Ecto neural progenitor cell (in vitro differentiated cells): ENCODE measurements at places on chromosomes 13 and 19.
A peak's percentile ranks its signal among the peaks of the same experiment; 100 is the strongest.

- DNase-seq = no peak
Measured at GRCh38 chr13:35818633-35819067, 312.5 kb downstream of the DCLK1 start.

- peak; percentile 82 for DNase-seq
Measured at GRCh38 chr13:107867701-107868661, 347.4 kb downstream of the LIG4 start.

DNA sequence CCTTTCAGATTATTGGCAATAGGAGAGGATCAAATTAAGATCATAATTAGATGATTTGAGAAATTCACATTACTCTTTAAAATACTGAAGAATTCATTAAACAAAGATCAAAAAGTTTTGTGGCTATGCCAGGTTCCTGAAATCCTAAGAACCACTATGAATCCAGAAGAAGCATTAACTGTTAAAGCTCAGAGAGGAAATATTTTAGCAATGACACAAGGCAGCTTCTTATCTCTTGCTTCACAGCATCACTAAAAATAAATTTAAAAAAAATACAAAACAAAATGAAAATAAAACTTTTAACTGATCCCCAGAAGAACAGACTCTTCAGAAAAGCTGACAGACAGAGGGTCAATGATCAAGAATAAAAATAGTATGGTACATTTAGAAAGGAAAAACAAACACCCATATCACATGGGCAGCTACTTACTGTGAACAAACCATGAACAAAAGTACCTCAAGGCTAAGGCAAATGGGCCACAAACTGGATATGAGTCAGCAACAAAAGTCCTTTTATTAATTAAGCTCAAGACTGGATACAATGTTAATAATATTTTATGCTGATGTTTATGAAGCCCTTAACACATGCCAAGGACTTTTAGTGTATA lies 19.6 kb downstream of the RNF6 start:
- no peak for DNase-seq

GRCh38 chr19:36819130-36819630 lies 19.0 kb downstream of the ZNF790 start:
- DNase-seq = no peak

- peak; percentile 94 for DNase-seq
Measured at GRCh38 chr19:8208922-8209461, at the start of gene CERS4. TSS of gene CERS4 (plus strand) at chr19:8209370. CDS start at chr19:8251077, 41,707 bp downstream.

- DNase-seq = no peak
Measured at GRCh38 chr13:59734393-59734792, 429.3 kb downstream of the DIAPH3 start.

DNA sequence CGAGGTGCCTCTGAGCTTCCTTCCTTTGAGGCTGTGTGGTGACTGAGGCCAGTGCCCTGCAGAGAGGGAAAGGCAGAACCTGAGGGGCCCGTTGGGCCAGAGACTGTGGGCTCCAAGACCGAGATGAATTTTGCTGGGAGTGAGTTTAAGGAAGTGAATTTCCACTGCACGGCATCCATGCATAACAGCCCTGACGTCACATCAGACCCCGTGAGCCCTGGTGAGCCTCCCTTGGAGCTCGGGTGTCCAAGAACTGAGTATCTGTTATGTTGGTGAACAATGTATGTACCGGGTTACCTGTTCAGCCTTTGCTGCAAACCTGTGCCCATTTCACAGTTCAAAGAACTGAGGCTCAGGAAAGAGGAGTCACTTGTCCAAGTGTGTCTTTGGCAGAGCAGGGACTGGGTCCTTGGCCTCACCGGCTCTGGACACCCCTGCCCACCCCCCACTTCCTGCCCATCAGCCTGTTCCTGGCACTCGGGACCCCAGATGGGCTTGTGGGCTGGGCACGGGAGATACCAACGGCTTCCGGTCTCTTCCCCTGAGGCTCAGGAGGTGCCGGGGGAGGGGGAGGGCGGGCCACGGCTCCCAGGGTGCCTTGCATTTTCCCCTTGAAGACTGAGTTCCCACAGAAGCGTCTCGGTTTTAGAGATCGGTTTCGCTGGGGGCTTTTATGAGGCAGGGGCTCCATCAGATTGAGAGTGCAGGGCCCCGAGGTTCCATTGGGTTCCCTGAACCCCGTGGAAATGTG lies 33.7 kb downstream of the NFILZ start:
- DNase-seq = no peak

GRCh38 chr19:4064496-4065260 lies 2.0 kb downstream of the ZBTB7A start:
- peak; percentile 67 for DNase-seq

DNA sequence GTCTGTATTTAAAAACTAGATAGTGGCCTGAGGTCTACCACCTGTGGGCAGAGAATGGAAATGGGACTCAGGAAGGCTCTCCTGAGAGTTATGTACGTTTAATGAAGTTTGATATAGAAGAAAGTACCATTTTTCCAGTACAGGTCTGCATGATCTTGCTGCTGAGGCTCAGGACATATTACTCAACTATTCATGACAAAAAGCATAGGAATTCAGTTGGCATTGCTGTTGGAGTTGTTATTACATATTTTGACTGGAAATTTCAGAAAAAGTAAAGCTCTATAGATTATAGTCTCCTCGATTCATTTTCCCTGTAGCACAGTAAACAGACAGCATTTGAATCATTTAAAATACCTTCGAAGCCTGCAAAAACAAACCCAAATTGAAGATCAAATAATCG lies 469.8 kb downstream of the DCT start:
- no peak for DNase-seq

DNA sequence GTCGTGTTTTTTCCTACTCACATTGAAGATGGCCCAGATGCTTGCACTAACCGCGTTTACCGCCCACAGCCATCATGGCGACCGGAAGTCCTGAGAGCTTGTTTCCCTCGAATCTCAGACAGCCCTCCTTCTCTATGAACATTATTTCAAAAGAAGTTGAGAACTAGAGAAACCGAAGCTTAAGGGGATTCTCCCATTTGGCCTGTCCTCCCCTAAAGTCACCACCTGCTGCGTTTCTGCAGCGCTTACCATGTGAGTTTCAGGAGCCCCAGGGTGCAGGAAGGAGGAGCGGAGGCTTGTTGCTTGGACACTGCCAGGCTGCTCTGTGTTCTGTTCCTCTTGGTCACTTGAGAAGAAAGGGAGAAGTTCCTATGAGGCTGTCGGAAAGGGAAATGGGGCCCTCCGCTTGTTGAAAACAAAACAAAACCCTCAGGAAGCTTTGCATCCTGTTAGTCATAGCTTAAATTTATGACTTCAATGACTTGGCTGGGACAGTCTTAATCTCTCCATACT lies 6.2 kb downstream of the CARD8 start:
- DNase-seq = no peak

DNA sequence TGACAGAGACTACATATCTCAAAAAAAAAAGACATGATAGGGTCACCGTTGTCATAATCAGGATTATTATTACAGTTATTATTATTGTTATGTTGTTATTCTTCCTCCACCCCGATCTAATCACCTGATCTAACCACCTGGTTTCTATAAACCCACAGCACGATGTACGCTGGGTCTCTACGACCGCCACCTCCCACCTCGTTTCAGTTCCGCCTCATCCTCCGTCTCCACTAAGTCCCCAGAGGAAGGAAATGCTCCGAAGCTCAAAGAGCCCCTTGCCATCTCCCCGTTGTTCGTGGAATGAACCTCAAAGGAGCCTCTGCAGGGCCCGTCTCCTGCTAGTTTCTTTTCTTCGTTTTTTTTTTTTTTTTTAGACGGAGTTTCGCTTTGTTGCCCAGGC lies 15.9 kb upstream of the MEIS3 start:
- no peak for DNase-seq

- DNase-seq = no peak
Measured at GRCh38 chr13:50085063-50085462, 69.8 kb downstream of the KCNRG start.

DNA sequence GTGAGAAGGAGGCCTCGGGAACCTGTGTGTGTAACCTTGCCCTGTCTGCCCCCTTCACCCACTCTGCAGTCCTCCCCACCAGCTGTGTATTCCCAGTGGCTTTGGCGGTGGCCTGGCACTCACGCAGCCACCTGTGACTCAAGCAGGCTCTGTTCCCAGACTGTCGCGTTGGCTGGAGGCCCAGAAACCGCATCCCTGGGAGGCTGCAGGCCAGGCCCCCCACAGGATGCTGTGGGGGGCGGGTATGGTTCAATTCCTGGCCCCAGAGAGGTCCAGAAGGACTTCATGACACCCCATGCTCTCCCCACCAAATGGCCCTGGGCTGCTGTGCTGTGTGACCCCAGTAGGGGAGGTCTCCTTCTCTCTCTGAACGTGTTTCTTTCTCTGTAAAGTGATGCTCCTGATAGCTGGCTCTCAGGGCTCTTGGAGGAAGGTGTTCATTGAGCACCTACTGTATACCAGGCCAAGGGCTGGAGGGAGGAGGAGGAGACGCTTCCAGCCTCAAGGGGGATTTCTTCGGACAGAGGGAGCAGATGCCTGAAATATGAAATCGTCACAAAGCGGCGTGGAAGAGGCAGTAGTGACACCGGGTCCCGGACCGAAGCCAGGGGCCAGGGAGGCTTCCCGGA lies 1.9 kb upstream of the LINGO3 start:
- no peak for DNase-seq

GRCh38 chr13:60412909-60413616 lies 16.0 kb downstream of the TDRD3 start:
- no peak for DNase-seq

GRCh38 chr13:31043957-31044356 lies 111.5 kb downstream of the TEX26 start:
- DNase-seq = no peak

GRCh38 chr19:47247308-47247990 lies 8.9 kb upstream of the CCDC9 start:
- peak; percentile 81 for DNase-seq

- DNase-seq = no peak
Measured at GRCh38 chr13:23621316-23621645, 51.1 kb downstream of the TNFRSF19 start.

GRCh38 chr19:10761443-10762250 lies 43.8 kb downstream of the DNM2 start:
- no peak for DNase-seq

DNA sequence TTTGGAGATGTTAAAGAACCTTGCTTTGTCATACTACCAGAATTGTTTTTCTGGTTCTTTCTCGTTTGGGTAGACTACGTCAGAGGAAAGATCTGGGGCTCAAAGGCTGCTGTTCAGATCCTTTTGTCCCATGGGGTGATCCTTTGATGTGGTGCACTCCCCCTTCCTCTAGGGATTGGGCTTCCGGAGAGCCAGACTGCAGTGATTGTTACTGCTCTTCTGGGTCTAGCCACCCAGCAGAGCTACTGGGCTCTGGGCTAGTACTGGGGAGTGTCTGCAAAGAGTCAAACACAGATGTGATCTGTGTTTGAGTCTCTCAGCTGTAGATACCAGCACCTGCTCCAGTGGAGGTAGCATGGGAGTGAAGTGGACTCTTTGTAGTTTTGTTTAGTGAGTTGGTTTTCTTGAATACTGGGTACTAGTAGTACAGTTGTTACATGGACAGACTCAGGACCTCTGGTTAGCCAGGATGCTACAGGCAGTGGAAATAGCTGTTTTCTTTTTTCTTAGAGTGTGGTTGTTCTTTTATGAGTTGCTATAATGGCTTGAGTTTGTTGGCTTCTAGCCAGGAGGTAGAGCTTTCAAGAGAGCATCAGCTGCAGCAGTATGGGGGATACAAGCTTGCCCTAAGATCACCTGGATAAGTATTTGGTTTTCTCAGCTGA lies 34.4 kb downstream of the DNAJC15 start:
- DNase-seq = no peak

DNA sequence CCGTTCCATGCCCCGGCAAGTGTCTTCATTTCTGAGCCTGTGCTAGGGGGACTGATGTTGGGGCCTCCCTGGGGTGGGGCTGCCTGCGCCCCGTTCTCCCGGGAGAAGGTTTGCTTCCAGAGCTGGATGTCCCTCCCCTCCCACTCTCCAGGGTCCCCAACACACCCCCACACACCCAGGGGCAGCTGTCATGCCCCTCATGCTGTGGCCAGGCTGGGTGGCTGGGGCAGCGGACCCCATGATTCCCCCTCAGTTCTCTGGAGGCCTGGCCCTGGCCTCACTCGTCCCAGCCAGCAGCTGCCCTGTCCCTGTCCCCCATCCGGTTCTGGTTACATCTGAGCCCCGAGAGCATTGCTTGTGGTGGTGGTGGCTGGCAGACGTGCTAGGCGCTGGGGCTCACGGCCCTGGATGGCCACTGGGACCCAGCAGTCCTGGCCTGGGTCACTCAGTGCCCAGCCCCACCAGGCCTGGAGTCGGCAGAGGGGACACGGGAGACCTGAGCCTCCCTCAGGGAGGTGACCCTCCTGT lies 184.8 kb downstream of the KDM4B start:
- DNase-seq = no peak

DNA sequence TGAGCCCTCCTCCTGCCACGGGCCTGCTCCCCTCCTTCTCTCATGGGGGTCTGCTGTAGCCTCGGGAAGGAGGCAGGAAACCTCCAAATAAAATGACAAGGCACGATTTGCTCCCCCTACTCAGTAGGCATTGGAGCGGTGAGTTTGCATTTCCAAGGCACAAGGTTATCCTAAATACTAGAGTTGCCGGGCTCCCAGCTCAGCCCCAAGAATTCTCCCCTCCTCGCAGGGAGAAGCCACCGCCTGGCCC lies 1.5 kb downstream of the CEBPA start:
- no peak for DNase-seq

DNA sequence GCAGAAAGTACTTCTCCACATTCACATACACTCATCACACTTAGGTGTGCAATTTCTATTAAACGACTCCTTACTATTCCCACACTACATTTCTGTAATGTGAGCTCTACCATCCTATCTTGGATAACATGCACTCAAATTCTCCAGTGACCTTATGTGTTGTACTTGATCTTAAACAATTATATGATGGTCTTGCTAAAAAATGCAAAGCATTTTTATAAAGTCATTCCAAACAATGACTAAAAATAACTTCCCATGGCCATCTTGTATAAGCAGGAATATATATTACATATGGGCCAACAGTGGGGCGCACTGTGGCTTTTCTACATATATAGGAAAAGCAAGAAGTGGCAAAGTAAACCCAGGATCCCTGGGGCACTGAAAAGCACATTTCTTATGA lies 155.5 kb downstream of the FLT1 start:
- DNase-seq = no peak

- no peak for DNase-seq
Measured at GRCh38 chr19:47093841-47094240, 19.7 kb downstream of the ZC3H4 start.

DNA sequence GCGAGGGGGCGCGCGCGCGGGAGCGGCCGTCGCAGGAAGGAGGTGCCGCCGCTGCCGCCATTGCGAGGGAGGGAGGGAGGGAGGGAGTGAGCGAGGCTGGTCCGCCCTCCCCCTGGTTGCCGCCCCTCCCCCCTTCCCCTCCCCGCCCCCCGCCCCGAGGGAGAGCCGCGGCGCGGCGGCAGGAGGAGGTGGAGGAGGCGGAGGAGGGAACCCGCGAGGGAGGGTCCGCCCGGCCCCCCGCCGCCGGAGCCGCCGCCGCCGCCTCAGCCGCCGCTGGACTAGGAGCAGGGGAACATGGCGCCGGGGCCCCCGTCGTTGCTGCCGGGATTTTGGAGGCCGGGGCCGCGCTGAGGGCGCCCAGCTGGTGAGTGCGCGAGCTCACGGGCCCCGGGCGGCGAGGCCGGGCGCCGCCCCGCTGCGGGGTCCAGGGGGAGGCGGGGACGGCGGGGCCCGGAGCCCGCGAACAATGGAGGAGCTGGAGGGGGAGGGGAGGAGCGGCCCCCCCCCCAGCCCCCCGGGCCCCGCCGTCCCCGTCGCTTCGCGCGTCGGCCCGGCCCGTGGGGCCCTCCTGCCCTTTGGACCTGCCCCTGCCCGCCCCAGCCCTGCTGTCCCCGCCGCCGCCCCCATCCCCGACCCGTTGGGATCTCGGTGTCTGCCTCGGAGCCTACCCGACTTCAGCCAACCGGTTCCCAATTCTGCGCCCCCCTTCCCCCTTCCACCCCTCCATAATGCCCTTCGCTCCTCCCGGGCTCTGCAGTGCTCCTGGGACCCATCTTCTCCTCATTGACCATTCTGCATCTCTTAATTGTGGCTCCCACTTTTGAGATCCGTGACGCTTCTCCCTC lies at the start of gene ARHGAP35:
ARHGAP35 (plus strand) TSS at position 152 of the 845 bp plus-strand sequence. CDS start 57,679 bp downstream, outside the sequence.
- DNase-seq = no peak
